Adrenal gland (tissue), 19 donors: ENCODE measurements at places on chromosomes 11 and 22. TPM values are rescaled to one million over a fixed set of nuclear protein-coding genes. Genes with fewer than 3 reads are reported as not detected.

GRCh38 chr11:124873951-124874350, 8.7 kb downstream of the ROBO3 start:
- peaks cover 5% of the 10 kb centered on the region for H3K4me1 ChIP-seq
- H3K27ac ChIP-seq, result no peak overlapping the region
- H3K36me3 ChIP-seq, result no peaks in the 10 kb centered on the region
- H3K27me3 ChIP-seq, result peaks cover 33% of the 10 kb centered on the region
- no peak overlapping the region for H3K4me3 ChIP-seq

GRCh38 chr11:58576887-58577471, 1.3 kb upstream of the LPXN start:
- peak overlapping the region; percentile 100 for H3K27ac ChIP-seq
- H3K4me3 ChIP-seq, result peak overlapping the region; percentile 30
- DNase-seq, result no peak
- H3K4me1 ChIP-seq, result peaks cover 67% of the 10 kb centered on the region
- no peaks in the 10 kb centered on the region for H3K36me3 ChIP-seq

- no peak for DNase-seq
- H3K27ac ChIP-seq, result no peak overlapping the region
- no peak overlapping the region for H3K4me3 ChIP-seq
- H3K36me3 ChIP-seq, result no peaks in the 10 kb centered on the region
- peaks cover 22% of the 10 kb centered on the region for H3K4me1 ChIP-seq
Measured at GRCh38 chr11:60869451-60869825, 2.1 kb downstream of the ZP1 start.

DNA sequence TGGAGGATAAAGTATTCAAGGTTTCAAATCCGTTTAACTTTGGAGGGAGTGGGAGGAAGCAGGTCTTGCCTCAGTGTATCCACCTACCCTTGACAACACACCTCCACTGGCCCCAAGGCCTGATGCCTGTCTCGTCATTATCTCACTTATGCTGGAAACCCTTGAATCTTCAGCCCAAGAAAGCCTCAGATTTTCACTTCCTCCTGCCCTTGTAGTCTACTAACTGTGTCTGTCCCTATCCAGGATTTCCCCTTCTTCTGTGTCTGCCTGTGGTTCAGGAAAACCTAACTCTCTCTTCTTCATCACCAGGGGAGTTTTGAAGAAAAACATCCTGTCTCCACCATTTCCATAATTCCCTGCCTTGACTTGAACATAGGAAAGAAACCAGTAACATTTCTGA, 56.1 kb downstream of the SYT9 start:
- no peak overlapping the region for H3K4me3 ChIP-seq
- no peaks in the 10 kb centered on the region for H3K27me3 ChIP-seq

DNA sequence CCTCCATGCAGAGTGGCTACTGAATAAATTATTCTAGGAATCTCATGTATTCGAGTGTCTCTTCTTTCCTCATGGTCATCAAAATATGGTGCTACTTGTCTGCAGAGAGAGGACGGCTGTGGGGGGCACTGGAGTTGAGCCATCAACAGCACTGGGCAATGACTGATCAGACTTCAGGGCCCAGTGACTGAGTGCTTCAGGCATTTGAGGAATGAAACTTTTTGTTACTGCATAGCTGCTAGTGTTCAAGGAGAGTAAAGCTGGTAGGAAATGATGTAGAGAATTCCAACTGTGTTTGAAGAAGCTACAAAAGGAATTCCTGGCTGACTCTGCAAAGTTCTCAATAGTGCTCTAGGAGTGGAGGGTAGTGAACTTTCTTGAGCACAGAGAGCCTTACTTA, 277.7 kb downstream of the CADM1 start:
- H3K36me3 ChIP-seq, result no peaks in the 10 kb centered on the region
- H3K27me3 ChIP-seq, result no peaks in the 10 kb centered on the region
- H3K4me3 ChIP-seq, result no peak overlapping the region
- H3K4me1 ChIP-seq, result no peaks in the 10 kb centered on the region
- no peak for DNase-seq

HIRA gene
- 47.8 TPM for total RNA-seq

DNA sequence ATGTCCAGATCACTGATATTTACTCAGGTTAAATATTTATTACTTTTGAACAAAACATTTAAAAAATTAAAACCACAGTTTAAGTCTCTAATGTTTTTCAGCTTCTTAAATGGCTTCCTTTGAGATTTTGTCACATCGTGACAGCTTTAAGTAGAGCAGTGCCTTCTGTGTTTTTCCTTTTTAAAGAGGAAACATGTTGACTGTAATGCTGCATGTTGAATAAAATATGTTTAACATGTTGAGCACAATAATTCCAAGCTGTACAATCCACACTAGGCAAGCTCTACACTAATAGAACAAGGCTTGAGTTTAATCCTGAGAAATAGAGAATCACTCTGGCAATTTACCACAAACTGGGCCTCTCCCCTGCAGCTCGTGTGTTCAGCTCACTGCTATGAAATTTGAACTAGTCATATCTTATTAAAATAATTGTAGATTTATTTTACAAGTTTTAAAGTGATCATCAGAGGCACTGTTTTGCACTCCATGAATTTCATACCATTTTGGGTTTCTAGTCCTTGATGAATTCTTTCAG, 368.3 kb downstream of the SOX6 start:
- H3K36me3 ChIP-seq, result no peaks in the 10 kb centered on the region
- H3K4me3 ChIP-seq, result no peak overlapping the region
- H3K4me1 ChIP-seq, result no peaks in the 10 kb centered on the region

RASSF10 gene
- total RNA-seq, result not detected

KRTAP5-11 gene
- not detected for total RNA-seq

DNA sequence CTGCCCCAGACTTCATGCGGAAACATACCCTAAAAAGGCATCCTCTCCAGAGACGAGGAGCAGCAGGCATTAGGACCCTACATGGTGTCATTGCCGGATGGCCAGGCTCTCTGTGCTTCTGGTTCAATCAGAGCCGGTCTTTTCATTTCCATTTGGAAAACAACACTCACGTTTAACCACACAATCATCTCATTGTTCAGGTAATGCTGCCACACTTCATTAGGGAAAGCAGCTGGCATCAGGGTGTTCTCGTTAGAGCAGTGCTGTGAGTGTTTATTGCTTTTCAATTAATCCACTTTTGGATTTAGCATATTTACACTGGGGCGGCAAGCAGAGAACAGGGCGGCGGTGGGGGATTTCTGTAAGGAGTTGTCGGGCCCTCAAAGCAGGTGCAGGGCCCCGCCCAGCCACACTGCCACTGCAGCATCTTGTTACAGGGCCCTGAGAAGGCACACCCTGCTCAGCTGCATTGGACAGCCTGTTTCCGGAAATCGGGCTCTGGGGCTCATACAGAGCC, 338.6 kb downstream of the SHANK2 start:
- H3K4me3 ChIP-seq, result no peak overlapping the region
- no peak overlapping the region for H3K27ac ChIP-seq
- H3K27me3 ChIP-seq, result no peaks in the 10 kb centered on the region
- DNase-seq, result no peak
- H3K36me3 ChIP-seq, result no peaks in the 10 kb centered on the region
- H3K4me1 ChIP-seq, result no peaks in the 10 kb centered on the region

GPR83 gene
- 0.45 TPM for total RNA-seq

APOL2 gene
- total RNA-seq, result 39.3 TPM

LRRC56 gene
- total RNA-seq, result 1.7 TPM

GRCh38 chr11:69353696-69354544, 60.0 kb downstream of the MYEOV start:
- H3K27ac ChIP-seq, result no peak overlapping the region
- H3K4me3 ChIP-seq, result no peak overlapping the region
- H3K27me3 ChIP-seq, result no peaks in the 10 kb centered on the region
- no peaks in the 10 kb centered on the region for H3K36me3 ChIP-seq

UPK2 gene
- not detected for total RNA-seq

DNA sequence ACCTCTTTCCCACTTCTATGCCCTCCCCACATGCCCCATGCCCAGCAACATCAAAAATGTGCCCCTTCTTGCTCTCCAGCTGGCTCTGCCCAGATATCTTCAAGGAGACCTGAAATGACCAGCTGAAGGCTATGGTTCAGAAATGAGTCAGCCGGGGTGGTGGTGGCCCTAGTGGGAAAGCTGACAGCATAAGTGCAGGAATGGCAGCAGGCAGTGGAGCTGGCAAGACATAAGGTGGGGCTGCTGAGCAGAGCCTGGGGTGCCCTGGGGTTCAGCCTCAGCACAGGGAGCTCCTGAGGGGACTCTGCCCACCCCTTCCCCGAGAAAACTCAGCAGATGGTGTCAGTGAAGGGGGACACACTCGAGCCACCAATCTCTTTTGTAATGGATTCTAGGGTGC, 593.4 kb downstream of the BUD13 start:
- no peaks in the 10 kb centered on the region for H3K27me3 ChIP-seq
- no peaks in the 10 kb centered on the region for H3K36me3 ChIP-seq
- H3K27ac ChIP-seq, result no peak overlapping the region
- no peak for DNase-seq

- H3K27ac ChIP-seq, result no peak overlapping the region
- no peak overlapping the region for H3K4me3 ChIP-seq
- no peaks in the 10 kb centered on the region for H3K4me1 ChIP-seq
Measured at GRCh38 chr22:44460287-44460686, 37.7 kb downstream of the RTL6 start.

DNA sequence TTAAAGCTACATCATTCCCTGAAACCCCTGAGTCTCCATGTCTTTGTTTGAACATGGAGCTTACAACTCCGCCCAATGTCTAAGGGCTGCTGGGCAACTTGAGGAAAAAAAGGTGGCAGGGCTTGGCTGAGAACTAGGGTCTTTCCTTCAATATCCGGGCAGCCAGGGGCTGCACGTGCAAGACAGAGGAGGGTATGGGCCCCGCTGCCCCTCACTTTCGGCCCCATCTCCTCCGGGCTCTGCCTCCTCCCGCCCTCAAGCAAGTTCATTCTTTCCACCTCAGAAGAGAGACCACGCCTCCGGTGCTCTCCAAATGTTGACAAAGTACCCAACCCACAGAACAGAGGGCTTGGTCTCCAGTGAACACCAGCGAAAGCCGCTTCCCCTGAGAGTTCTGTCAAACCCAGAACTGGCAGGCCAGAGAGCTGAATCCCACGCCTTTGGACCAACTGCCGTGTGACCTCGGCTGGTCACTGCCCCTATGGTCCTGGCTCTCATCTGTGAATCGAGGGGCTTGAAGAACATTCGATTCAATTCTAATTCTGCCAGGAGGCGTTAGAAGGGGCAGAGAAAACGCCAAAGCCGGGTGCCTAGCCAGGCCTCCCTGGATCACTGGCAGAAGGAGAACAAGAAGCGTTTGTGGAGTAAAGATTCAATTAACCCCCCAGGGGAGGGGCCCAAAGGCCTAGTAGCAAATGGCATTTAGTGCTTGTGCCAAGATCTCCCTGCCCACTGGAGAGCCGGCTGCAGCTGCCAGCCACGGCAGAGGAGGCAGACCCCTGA, 7.3 kb downstream of the PDGFB start:
- peak overlapping the region; percentile 29 for H3K27ac ChIP-seq
- H3K27me3 ChIP-seq, result no peaks in the 10 kb centered on the region
- no peak for DNase-seq
- no peaks in the 10 kb centered on the region for H3K36me3 ChIP-seq
- H3K4me1 ChIP-seq, result peaks cover 40% of the 10 kb centered on the region

- DNase-seq, result no peak
- no peaks in the 10 kb centered on the region for H3K36me3 ChIP-seq
- H3K4me1 ChIP-seq, result no peaks in the 10 kb centered on the region
- H3K27ac ChIP-seq, result no peak overlapping the region
- H3K27me3 ChIP-seq, result peaks cover 5% of the 10 kb centered on the region
Measured at GRCh38 chr22:24761888-24762675, 12.4 kb downstream of the PIWIL3 start.

DNA sequence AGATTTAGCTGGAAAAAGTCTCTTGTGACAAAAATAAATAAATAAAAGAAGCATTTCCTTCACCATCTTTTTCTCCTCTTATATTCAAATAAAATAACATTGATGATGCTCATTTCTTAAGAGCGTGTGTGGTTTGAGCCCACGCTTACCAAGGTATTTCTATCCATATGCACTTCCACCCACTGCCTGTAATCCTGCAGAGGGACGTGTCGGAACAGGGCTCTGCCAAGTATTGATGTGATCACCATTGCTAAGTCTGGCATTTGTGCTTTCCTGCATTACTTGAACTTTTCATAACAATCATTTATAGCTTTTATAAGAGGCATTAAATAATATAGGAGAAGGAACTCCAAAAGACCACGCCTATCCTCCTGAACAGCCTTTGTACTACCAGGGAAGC, 107.6 kb downstream of the SHANK2 start:
- no peaks in the 10 kb centered on the region for H3K4me1 ChIP-seq
- H3K27me3 ChIP-seq, result no peaks in the 10 kb centered on the region
- H3K27ac ChIP-seq, result no peak overlapping the region
- no peaks in the 10 kb centered on the region for H3K36me3 ChIP-seq

- no peak overlapping the region for H3K4me3 ChIP-seq
- H3K36me3 ChIP-seq, result no peaks in the 10 kb centered on the region
- H3K27ac ChIP-seq, result no peak overlapping the region
- H3K4me1 ChIP-seq, result peaks cover 7% of the 10 kb centered on the region
Measured at GRCh38 chr11:20156876-20157613, 3.2 kb downstream of the DBX1 start.

MIAT gene
- 1.6 TPM for total RNA-seq

IGSF22 gene
- total RNA-seq, result 0.28 TPM

DNA sequence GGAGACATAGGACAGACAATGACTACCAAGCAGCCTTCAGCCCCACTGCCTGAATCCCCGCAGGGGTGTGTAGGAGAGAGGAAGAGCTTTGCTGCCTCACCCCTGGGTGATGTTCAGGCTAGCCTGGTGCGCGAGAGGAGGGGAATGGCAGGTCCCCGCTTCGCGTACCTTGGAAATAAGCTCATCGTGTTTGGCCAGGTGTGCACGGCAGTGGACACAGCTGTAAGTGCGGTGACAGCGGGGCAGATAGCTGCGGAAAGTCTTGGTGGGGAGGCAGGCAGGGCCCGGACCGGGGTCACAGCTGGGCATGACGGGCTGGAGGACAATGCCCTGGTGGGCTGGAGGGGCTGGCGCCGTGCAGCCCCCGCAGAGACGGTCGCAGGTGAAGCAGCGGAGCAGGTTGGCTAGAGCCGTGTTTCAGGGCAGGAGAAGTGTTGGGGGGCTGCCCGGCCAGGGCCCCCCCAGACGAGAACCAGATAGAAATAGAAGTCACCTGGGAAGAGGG, 2.9 kb downstream of the YPEL4 start:
- no peak overlapping the region for H3K27ac ChIP-seq
- H3K36me3 ChIP-seq, result no peaks in the 10 kb centered on the region
- H3K4me3 ChIP-seq, result no peak overlapping the region
- H3K4me1 ChIP-seq, result peaks cover 29% of the 10 kb centered on the region
- no peak for DNase-seq

- H3K4me3 ChIP-seq, result no peak overlapping the region
- H3K36me3 ChIP-seq, result no peaks in the 10 kb centered on the region
- H3K4me1 ChIP-seq, result peaks cover 15% of the 10 kb centered on the region
- no peak for DNase-seq
- H3K27ac ChIP-seq, result no peak overlapping the region
Measured at GRCh38 chr11:46331282-46331984, 15.8 kb upstream of the DGKZ start.

HTR3A gene
- 1.1 TPM for total RNA-seq

DNA sequence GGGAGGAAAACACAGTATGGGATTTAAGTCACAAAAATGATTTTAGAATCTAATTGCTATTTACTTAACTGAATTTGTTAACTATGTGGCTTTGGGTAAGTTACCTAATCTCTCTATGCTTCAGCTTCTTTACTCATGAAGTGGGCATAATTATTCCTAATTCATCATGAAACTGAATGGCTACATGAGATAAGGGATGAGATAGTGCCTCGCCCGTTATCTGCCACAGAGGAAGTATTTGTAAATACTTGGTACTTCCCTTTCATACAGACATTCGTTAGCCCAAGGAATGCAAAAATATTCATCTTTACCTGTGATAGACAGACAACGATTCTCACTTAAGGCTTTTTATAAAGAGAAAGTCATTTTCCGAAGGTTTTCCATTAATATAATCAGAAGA, 221.2 kb upstream of the BLID start:
- H3K36me3 ChIP-seq, result no peaks in the 10 kb centered on the region
- H3K4me3 ChIP-seq, result no peak overlapping the region
- no peak for DNase-seq
- no peaks in the 10 kb centered on the region for H3K27me3 ChIP-seq
